ENCODE measurements at places on chromosomes 11 and 22. TPM values are rescaled to one million over a fixed set of nuclear protein-coding genes. Genes with fewer than 3 reads are reported as not detected.
A peak's percentile ranks its signal among the peaks of the same experiment; 100 is the strongest.

GRCh38 chr11:3189196-3189843 lies 24.2 kb upstream of the OSBPL5 start:
- DNase-seq, result peak; percentile 74

- DNase-seq, result no peak
Measured at GRCh38 chr22:19598054-19598855, 74.0 kb upstream of the CLDN5 start.

DNA sequence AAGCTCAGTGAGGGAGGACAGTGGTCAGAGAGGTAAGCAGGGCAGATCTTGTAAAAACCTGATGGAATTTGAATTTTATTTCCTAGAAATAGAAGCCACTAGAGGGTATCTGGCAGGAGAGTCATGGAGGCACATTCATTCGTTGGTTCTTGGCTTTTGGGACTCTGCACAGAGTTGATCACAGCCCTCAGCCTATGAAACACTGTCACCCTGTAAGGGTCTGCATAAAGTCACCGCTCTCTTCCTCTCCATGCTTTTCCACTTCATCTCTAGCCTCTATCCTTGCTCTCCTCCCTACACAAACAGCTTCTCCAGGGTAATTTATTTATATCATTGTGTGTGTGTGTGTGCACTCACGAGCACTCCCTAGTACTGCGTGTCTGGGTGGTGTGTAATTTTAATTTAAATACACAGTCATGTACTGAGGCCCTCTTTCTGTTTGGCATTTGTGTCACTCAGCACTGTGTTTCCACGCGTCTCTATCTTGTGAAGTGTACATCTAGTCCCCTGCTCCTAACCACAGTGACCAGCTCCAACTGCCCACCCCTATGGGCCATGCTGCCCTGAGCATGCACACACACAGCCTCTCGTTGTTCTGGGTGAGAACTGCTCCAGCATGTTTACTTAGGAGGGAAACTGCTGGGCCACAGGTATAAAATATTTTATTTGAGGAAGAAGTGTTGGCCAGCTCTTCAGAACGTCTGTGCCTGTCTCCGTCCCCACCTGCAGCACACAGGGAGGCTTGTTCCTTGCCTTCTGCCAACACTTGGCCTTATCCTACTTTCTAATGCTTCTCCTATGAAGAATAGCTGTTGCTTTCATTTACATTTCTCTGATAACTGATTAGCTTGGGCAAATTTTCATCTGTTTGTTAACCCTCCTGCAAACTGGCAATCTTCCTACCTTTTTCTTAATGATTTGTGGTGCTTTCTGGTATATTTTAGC lies 4.5 kb downstream of the KCNQ1OT1 start:
- DNase-seq, result no peak

DNA sequence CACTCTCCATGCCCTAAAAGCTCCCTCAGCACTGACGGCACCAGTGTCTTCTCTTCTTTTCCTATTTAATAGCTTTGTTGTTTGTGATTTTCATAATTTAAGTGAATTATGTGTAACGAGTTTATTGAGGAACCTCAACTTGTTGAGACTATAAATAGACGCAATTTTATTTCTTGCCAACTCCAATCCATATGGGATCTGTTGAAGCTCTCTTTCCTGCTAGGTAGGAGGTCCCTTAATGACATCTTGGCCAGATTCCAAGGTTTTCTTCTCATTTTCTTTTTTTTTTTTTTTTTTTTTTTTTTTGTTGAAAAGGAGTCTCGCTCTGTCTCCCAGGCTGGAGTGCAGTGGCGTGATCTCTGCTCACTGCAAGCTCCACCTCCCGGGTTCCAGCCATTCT lies 14.2 kb downstream of the RTL6 start:
- DNase-seq, result no peak

DNA sequence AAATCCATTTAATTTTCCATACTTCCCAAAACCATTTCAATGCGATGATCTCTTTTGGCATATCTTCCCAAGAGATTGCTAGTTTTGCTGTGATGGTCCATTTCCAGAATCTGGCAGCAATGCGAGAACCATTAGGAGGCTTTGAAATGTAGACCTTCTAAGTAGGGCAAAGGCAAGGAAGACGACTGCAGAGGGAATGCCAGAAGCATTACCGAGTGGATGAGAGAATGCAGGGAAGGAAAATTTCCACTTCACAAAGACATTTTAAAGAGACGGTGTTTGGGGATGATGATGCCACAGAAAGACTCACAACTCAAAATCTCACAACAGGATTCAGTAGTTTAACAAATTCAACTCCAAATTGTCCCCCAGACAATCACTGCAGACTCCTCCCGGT lies 471 bp upstream of the CEP126 start:
- no peak for DNase-seq

DNA sequence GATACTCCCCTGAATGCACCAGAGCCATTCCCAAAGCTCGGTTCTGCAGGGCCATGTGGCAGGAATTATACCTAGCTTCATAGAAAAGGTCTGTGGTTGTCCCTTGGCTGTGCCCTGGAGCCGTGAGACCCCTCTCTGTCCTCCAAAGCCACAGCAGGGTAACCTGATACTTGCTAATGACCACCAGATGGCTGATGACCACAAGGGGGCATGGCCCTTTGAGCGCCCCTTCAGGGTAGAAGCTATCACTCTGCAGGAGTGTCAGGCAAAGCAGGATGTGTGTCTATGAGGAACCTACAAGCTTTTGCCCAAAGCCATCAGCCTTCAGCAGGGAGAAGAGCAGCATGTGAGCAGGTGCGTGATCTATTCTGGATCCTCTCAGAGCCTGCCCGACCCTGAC lies 95.3 kb downstream of the NTM start:
- DNase-seq, result peak; percentile 91

DNA sequence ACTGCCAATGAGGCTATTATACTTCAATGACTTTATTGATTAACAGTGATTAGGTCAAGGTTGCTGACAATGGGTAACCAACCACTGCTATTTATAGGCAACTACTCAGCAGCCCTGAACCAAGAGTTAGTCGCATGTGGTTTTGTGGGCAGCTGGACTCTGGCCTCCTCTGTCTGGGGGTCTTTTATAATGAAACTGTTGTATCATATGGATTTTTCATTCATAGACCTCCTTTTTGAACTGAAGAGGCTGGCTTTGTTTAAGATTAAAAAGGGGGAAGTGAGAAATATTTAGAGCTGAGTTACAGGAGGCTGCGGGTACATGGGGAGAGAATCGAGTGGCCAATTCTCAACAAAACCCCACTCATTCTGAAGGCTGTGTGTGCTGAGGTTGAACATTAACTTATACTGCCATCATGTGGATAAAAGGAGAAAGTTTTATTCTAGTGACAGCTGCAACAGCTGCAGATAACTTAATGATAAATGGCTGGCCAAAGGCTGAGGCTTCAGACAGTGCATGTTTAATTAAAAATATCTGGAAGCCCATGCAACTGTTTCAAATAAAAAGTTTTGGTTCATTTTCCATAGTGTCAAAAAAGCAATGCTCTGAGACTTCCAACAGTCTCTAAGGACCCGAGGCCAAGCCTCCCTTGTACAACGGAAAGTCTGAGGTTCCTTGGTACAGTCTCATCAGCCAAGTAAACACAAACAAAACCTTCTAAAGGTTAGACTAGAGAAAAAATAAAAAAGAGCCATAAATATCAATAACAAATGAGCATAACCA lies 682.6 kb downstream of the KCNA4 start:
- DNase-seq, result peak; percentile 64

- DNase-seq, result no peak
Measured at GRCh38 chr11:73390601-73391565, 14.7 kb downstream of the RELT start.

GRCh38 chr22:36334081-36334820 lies 53.5 kb downstream of the MYH9 start:
- peak; percentile 68 for DNase-seq

- no peak for DNase-seq
Measured at GRCh38 chr11:33892906-33893594, 1.2 kb upstream of the LMO2 start.

DNA sequence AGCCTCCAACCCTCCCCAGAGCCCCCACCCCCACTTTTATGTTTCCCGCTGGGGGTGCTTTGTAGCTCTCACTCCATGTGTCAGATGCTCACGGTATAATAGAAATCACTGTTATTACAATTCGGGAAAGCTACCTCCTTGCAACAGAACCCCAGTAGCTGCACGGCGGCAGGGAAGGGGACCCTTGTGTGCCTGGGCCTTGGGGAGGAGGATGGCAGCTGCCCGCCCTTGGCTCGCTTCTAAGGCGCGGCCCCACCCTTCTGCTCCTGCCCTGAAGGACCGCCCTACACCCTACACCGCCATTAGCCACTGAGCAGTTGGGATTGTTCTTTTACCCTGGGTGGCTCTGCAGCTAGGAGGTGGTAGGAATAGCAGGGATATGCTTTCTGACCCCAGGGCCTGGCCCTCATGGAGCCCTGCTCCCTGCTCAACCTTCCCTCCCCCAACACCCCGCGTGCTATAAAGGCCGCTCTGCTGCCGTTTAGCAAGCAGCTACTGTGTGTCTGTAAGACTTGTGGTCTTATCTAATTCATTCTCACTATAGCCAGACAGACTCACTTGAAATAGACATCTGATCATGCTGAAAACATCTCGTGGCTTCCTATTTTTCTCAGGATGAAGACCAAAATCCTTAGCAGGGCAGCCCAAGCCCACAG lies 219.7 kb downstream of the CEP164 start:
- DNase-seq, result peak; percentile 43

- peak; percentile 81 for DNase-seq
Measured at GRCh38 chr11:100855466-100856067, 168.5 kb downstream of the ARHGAP42 start.

GRCh38 chr22:36770513-36771231 lies 5.2 kb downstream of the IFT27 start:
- DNase-seq, result peak; percentile 43

GRCh38 chr11:43589601-43590250 lies 90.8 kb upstream of the HSD17B12 start:
- no peak for DNase-seq

DNA sequence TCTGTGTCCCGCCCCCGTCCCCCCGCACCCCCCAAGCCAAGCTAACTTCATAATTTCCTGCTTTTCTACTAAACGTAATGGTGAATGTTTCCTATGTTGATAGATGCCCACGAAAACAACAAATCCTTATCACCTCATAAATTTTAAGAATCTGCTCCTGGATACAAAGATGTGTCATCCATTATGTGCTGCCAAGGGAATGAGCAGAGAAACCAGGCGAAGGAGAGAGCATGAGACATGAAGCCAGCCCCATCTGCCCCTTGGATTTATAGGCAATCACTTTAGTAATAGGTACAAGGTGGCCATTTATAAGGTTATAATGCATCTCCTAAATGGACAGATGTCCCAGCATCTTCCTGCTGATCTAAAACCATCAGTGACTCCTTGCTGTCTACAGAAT lies 30.3 kb downstream of the LAYN start:
- no peak for DNase-seq

GRCh38 chr22:27966168-27967064 lies 47.4 kb upstream of the PITPNB start:
- no peak for DNase-seq

- no peak for DNase-seq
Measured at GRCh38 chr22:23457380-23457985, 122.6 kb downstream of the IGLL1 start.

- DNase-seq, result peak; percentile 91
Measured at GRCh38 chr11:69918938-69919650, 99.9 kb upstream of the FGF3 start.

DNA sequence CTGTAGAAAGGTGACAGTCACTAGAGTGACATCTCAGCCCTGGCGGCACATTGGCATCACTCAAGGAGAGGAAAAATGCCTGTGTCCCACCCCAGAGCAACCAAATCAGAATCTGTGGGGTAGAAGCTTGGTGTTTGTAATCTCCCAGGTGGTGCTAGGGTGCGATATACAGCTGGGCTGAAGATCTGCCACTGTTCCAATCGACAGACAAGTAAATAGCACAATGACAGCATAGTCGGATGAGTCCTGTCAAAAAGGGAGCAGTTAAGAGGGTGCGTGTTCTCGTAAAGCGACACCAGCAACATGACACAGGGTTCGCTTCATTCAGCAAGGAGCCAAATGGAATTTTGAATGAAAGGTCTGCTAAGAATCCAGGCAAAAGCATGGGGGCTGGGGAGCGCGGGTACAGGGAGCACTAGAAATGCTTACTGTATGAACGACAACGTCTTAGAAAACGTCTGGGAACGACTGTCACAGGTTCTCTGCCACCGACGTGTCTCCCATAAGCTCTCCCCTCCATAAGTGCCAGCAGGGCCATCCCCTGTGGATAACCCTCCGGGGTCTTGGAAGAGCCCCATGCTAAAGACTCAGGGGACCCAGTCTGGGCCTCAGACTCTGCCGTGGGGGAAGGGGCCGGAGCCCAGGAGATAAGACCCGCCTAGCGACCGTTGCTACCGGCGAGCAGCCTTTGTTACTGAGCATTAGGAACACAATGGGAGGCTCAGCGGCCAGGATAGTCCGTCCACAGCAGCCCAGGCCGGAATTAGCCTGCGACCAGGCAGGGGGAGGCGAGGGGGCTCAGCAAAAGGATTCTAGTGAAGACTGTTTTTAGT lies 20.8 kb downstream of the ADA2 start:
- DNase-seq, result peak; percentile 98

- no peak for DNase-seq
Measured at GRCh38 chr11:65008016-65008415, 5.9 kb upstream of the ARL2 start.

- DNase-seq, result no peak
Measured at GRCh38 chr11:113465786-113466185, 9.4 kb downstream of the DRD2 start.

OR52E4 gene
- total RNA-seq, result not detected

SCGB1A1 gene
- not detected for total RNA-seq

DHCR7 gene
- 166 TPM for total RNA-seq

GAS2 gene
- total RNA-seq, result 6.7 TPM

CLCF1 gene
- total RNA-seq, result not detected

RNF141 gene
- total RNA-seq, result 26.9 TPM

TMPRSS13 gene
- 0.08 TPM for total RNA-seq

CARD10 gene
- total RNA-seq, result 17.0 TPM

FGF3 gene
- not detected for total RNA-seq
